ENCODE measurements at places on chromosomes 6 and 20.

DNA sequence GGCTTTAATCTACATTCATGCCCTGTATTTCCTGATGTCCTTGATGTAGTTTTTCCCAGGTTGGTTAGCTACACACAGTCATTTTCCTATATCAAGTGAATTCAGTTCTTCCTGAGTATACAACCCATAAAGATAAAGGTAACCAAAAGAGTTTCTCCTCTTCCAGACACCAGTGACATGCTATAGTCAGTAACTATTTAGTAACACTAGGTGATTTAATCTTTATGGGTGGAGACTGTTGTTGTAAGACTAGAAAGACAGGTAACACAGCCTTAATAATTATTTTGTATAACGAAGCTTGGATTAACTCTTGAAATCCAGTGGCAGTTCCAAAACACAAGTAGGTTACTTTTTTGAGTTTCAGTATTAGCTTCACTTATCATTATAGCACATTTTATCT, 17.6 kb downstream of the MCUR1 start:
- DNase-seq = no peak

- DNase-seq = no peak
These were observed 14.1 kb downstream of the LRRN4 start for GRCh38 chr20:6039766-6040165.

DNA sequence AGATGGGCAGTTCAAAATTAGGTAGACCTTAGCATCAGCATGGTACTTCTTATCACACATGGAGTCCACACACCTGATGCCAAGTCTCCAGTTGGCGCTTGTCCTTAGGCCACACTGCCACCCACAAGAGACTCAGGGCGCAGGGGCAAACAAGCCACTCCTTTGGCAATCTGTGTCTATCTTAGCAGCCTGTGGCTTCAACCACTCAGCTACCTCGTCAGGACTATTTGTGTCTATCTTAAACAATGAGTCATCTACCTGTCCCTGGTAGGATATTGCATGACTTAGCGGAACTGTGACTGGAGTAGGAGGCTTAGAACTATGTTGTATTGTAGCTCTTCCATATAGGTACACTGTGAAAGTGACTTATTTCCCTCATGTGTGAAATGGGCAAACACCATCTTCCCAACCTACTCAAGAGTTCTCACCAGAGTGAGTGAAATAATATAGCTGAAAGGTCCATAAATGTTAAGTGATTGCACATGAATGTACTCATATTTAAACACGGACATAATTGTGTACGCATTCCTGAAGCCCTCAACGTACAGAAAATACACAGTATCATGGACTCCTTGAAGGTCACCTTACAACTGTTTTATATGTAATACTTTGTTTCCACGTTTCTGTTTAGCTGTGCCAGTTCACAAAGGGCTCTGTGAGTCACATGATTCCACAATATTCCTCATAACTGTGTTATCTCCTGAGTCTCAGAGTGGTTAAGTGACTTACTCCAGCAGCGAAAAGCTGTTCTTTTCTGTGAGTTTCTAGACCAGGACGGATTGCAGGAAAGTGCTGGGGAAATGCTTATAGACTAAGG, 1.6 kb downstream of the TRIM27 start:
- DNase-seq = no peak

GRCh38 chr20:53915446-53916172, 154.8 kb downstream of the BCAS1 start:
- peak; percentile 73 for DNase-seq

DNA sequence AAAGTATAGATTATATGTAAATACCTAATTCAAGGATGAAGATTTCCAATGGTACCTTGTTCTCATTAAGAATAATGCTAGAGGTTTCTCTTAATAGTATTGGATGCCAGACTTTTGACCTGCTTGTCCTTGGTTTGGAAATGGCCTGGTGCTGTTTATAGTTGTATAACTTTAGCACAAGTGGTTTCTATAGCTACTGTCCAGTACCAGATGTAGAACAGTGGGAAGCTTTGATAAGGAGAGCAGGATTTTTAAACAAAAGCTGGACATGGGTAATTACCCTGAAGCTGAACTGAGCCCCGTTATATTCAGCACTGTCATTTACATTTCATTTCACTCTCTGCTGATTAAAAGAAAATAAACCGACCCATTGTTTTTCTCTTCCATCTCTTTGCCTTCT, 43.7 kb downstream of the TRMT11 start:
- no peak for DNase-seq

DNA sequence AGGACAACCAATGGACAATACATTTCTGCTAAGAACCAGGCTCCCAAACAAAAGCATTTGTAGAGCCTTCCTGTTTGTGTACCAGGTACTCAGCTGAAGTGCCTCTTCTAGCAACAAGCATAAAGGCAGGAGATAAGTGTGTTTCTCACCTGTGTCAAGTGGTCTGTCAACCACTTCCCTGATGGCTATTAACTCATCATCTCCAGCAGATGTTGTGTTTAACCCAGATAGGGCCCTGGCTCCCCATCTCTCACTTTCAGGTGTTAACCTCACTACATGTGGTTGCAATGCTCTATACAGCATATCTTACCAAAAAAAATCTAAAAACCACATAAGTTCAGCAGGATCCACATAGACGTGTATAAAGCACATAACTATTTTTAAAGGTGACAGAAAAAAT, 9.6 kb upstream of the IL17A start:
- DNase-seq = no peak

DNA sequence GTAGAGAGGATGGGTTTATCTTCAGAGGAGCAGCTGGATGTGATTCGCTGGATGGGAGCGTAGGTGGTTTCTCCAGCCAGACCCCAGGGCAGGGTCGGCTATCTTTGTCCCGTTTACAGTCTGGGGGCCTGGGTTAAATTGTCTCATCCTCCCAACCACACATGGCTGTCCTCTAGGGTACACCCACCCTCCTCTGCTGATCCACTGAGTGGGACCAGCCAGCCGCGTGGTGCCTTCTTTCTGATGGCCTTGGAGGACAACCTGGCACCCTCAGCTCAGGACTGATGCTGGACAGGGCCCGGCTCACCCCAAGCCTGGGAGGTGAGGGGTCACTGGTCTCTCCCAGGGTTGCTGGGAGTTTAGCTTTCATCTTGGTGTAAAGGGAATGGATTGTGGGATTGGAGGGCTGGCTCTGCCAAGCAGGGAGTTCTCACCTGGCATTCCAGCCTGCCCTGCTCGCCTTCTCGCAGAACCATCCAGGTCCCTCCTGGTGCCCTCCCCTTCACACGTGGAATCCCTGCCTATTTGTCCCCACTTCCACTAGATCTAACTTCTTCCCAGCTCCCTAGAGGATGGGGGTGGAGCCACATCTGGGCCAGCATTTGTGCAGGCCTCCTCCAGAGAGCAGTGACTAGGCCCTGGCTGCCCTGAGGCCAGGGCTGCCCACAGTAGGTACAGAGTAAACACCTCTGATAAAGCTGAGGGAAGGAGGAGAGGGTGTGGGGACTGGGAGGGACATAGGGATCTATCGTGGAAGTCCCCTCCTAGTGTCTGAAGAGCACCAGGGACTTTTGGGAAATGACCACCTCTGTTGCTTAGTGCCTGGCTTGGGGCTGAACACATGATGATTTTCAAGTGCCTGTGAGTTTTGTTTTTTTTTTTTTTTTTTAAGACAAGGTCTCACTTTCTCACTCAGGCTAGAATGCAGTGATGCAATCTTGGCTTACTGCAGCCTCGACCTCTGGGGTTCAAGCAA, 1.6 kb downstream of the ITPR3 start:
- peak; percentile 66 for DNase-seq

DNA sequence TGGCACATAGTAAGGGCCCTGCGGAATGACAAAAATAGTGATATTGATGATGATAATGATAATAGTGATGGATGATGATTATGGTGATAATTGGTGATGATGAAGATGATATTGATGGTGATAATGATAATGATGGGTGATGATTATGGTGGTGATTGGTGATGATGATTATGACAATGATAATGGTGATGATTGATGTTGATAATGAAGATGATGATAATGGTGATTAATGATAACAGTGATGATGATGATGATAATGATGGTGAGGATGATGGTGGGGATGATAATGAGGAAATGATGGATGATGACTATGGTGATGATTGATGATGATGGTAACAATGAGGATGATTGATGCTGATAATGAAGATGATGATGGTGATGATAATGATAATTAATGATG, 48.9 kb downstream of the EDN3 start:
- DNase-seq = no peak

DNA sequence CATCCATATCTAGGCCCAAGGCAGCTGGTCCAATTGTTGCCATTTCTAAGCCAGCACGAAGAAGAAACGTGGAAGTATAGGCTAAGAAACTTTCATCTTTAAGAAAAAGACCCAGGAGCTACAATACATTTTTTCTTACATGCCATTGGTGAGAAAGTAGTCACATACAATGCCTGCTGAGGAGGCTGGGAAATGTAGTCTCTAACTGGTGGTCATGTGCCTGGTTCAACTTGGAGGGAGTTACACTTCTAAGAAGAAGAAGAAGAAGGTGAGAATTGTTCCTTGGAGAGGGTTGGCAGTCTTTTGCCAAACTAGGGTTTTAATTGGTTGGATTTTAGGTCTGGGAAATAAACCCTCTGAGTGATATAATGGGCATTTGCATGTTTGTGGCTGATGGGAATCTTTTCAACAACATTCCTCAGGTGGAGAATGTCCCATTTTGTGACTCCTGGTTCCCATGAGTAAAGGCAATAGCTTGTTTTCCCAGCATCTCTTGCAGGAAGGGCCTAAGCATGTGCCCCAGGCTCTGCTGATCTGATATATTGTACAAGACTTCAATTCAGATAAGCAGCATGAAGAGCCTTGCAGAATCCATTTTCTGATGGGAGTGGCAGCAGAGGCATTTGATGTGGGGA, 47.0 kb upstream of the PREP start:
- DNase-seq = no peak

- DNase-seq = peak; percentile 34
These were observed 53.4 kb downstream of the HIVEP1 start for GRCh38 chr6:12065321-12066140.

GRCh38 chr6:25014791-25015560, 79.2 kb upstream of the RIPOR2 start:
- no peak for DNase-seq

GRCh38 chr6:35014341-35014740, 125.3 kb downstream of the ANKS1A start:
- DNase-seq = no peak

Data from GM13977 (cell line).